Activated CD4-positive, CD25-positive, alpha-beta regulatory T cell (primary cell): ENCODE measurements at places on chromosomes 13 and 19.

DNA sequence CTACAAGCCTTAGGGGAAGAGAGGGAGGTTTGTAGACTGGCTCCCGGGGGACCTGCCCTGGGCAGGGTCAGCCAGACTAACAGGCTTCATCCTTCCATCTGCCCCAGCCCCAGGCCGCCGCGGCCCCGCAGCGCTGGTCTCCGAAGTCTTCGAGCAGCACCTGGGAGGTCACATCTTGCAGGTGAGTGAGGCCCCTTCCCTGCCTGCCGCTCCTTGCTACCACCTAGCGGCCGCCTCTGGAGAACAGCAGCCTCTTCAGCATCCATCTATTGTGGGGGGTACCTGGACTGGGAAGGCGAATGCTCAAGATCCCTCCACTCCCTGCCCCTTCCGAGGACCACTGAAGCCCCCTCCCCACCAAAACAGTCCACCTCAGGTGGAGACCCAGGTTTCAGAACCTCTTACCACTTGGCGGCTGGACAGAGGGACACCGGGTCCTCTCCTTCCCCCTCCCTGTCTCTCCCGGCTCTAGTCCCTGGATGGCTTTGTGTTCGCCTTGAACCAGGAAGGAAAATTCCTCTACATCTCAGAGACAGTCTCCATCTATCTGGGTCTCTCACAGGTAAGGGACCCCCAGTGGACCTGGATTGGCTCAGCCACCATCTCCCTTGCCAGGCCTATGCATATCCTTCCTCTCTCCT, 12.7 kb downstream of the NPAS1 start:
- peak; percentile 51 for DNase-seq

DNA sequence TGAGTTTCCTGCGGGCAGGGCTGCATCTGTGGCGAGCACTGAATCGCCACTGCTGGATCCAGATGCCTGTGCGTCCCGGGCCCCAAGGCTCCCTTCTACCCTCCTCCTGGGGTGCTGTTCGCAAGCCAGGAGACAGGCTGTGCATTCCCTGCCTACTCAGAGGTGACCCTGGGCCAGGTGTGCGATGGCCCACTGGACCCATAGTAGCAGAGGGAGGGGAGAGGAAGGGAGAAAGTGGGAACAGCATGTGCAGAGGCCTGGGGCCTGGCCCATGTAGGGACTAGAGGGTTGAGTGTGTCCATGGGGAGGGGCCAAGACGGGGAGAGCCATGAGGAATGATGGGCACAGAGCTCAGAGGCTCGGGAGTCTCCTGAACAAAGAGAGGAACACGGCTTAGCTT, 27.3 kb downstream of the CARM1 start:
- DNase-seq = no peak

GRCh38 chr13:106628936-106629659, 61.2 kb upstream of the ARGLU1 start:
- no peak for DNase-seq

DNA sequence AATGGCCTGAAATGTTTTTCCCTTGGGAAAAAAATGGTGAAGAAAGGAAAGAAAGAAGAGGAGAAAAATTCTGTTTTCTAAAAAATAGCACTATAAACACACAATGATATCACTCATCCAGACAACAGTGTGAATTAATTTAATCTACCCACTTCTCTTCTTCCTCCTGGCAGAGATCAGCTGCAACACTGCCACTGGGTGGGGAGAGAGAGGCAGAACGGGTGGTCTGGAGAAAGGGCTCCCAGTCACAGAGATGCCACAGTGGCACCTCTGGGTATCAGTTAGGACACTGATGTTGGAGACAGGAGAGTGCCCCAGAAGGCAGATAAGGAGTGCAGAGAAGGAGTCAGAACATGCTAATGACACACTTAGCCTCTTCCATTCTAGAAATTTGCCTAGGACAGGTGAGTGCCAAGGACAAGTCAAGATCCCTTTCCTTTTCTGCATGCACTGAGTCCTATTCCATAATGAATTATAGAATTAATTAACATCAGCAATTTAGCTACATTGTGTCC, 168.6 kb downstream of the SUCLA2 start:
- no peak for DNase-seq

DNA sequence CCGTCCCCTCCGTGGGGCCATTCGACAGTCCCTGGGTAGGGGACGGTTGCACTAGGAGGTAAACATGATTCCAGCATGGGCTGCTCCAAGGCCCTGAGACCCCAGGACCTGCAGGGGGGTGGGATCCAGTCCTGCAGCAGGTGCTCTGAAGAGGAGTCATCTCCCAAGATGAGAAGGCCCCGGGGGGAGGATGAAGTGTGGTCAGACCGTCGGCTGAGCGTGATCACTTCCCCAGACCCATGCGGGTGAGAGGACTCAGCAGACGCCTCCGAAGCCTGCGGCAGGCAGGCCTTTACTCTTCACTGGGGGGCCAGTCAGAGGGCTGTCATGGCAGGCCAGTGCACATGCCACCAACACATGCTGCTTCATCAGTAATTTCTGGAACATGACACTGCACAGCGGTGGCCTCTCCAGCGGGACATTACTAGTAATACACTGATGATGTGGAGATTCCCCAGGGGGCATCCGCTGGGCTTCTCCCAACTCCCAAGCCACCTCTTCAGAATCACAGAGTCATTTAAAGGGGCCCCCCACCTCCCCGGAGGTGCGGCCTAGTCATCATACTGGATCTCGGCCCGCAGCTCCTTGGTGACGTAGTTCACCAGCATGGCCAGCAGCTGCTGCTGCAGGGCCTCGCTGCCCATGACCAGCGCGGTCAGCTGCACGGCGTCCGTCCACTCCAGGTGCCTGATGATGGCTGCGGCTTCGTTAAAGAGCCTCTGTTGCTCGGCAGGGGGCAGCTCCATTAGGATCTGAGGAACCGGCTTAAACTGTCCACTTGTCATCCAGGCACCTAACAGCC, 12.7 kb downstream of the C19orf12 start:
- no peak for DNase-seq

GRCh38 chr13:78198419-78198818, 279.8 kb upstream of the EDNRB start:
- DNase-seq = no peak

GRCh38 chr13:80362481-80362880, 21.6 kb upstream of the SPRY2 start:
- DNase-seq = no peak

DNA sequence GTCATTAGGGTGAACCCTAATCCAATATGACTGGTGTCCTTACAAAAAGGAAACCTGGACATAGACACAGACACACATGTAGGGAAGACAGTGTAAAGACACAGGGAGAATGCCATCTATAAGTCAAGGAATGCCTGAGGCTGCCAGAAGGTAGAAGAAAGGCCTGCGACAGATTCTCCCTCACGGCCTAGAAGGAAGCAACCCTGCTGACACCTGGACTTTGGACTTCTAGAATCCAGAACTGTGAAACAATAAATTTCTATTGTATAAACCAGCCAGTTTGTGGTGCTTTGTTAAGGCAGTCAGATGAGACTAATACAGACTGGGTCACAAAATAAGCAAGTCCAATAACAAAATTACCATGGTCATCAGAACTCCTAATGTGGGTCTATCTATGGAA, 120.4 kb downstream of the ENOX1 start:
- no peak for DNase-seq

DNA sequence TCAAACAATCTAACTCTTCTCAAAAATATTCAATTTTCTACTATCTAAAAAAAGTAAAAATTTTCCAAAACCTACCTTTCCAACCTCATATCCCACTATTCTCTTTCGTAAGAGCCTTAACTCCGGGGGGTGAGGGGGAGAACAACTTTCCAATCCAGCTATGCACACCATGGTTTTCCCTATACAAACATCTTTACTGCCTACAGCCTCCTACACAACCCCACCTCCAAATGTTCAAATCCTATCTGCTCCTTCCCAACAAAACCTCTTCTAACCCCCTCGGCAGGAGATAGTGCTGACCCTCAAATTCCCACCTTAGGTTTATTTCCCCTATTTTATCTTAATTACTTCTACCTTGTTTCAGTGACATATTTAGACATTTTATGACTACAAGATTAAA, 102.0 kb downstream of the DIAPH3 start:
- DNase-seq = no peak
